CD4-positive, alpha-beta T cell treated with Interleukin-4 for 1 hour (primary cell): ENCODE measurements at places on chromosomes 12 and 14.

DNA sequence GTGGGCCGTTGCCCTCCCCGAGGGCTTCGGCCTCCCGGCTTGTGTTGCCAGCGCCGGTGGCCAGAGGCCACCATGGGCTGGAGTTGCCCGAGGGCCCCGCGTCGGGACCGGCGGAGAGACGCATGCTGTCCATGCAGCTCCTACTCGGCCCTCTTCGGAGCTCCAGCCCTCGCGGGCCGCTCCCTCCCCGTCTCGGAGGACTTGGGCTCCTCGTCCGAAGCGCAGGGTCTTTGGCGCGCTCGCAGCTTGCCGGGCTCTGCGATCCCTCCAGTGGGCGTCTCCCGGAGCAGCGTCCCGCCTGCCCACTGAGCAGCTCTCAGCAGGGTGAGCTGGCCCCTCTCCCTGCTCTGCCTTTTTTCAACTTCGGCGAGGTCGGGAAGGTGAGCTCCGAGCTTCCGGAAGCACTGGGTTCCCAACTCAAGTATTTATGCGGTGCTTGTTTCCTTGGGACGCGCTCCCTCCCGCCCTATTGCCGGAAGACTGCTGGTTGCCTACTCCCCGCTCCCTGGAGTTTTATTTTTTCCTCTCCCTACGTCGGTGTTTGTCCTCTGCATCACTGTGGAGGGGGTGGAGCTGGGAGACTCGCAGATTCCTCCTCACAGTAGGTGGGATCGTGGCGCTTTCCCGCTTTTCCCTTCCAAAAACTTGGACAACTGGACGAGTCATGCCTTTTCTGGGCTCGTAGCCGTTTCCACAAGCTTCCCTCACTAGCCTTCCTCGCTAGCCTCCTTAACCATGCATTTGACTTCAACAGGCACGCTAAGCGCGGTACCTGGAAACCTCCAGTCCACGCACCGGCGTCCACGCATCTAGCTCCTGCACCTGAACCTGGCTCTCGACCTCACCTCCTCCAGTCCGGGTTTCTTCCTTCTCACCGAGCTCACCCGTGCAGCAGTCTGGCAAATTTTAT, at the start of gene AVPR1A:
TSS of gene AVPR1A (minus strand) at position 489 of the 910 bp plus-strand sequence. CDS start at position 124, 365 bp downstream.
- no peak for DNase-seq

- no peak for DNase-seq
Measured at GRCh38 chr12:128920468-128920867, 67.2 kb downstream of the GLT1D1 start.

DNA sequence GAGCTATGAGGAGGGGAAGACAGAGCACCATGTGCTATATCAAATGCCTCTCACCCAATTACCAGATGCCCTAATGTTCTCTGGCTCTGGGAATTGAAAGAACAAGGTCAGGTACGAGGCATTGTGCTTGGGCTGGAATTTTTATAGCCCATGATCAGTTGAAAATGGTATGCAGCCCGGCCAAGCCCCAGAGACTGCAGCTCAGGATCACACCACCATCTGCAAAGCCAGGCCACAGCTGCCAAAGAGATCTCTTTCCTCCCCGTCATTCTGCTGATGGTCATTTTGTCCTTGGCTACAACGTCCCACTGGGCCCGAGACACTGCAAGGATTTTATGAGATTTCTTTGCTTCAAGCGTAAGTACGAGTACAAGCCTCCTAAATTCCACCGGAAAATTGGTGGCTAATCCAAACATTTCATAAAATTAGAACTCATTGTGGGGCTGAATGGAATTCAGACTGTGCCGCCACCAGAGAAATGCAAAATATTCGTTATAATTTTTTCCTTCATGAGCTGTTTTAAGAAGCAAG, 15.1 kb downstream of the NUAK1 start:
- no peak for DNase-seq

DNA sequence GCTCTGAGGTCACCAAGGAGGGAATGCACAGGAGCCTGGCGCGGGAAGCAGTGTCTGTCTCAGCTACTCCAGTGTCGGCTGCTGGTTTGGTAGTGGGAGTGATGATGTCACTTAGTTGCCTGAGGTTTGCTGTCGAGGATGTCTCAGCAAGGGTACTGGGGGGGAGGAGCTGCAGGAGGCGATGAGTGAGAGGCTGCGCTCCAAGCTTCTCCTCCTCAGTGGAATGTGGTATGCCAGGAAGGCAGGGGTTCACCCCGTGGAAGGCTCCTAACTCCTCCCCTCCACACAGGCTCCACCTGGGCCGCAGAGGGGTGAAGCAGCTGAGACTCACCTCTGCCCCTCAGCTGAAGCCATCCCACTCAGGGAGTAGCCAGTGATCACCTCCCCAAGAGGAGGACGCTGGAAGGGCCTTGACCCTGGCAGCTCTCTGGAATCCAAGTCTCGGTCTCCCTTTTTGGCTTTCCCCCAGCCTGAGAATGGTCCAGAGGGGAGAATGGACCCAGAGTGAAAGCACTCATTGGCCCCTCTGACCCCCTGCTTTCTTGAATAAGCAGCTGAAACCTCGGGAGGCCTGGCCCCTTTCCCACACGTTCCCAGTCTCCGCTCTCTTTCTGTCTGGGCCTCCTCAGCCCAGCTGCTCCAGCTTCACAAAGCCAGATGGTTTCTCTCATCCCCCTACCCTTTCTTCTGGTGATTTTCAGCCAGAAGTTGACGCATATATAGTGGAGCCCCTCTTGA, 178.9 kb upstream of the FKBP4 start:
- no peak for DNase-seq

- DNase-seq, result peak; percentile 15
Measured at GRCh38 chr12:131536337-131536736, 174.6 kb upstream of the SFSWAP start.

DNA sequence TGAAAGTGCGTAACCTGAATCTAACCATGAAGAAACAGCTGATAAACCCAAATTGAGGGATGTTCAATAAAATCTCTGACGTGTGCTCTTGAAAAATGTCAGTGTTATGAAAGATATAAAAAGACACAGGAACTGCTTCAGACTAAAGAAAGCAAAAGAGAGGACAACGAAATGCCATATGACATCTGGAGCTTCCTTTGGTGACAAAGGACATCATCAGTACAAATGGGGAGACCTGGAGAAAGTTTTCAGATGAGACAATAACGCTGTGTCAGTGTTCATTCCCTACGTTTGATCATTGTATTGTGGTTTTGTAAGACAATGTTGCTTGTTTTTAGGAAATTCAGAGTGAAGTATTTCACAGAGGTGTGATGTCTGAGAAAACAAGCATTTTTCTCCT, 125.9 kb upstream of the MAP1LC3B2 start:
- DNase-seq, result no peak

DNA sequence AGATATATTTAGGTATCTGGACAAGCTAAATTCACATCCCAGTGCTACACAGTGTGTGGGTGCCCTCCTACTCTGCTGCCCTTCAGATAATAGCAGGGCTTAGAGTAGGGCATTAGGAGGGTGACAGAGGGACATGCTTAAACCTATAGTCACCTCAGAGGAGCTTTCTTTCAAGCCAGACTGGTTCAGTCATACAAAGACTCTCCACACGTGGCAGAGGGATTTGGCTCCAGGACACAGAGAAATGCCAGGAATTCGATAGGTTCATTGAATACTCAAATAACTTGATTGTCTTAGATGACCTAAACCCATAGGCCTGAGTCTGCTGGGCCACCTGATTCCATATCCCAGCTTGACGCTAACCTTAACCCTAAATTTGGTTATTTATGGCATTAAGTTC, 163.5 kb downstream of the TPH2 start:
- no peak for DNase-seq

- DNase-seq, result no peak
Measured at GRCh38 chr12:46669720-46670119, 156.1 kb downstream of the SLC38A4 start.

GRCh38 chr12:106957583-106957982, 1.9 kb downstream of the TMEM263 start:
- DNase-seq, result no peak

DNA sequence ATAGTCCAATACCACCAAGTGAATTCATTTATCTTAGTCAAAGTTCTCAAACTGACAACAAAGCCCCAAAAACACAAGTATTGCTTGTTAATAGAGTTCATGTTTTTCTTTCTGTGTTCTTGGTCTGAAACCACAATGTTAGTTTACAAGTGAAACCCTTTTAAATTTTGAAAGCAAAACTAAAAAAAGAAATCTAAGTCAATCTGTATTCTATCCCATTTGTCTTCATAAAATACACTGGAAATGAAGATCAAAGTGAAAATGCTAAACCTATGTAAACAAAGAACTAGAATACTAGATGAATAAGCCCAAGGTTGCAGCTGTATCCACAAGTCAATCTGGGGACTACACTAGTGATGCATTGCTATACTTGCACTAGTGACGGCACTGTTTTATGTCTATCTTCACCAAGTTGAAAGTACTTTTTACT, 10.4 kb downstream of the MAP4K5 start:
- peak; percentile 53 for DNase-seq

DNA sequence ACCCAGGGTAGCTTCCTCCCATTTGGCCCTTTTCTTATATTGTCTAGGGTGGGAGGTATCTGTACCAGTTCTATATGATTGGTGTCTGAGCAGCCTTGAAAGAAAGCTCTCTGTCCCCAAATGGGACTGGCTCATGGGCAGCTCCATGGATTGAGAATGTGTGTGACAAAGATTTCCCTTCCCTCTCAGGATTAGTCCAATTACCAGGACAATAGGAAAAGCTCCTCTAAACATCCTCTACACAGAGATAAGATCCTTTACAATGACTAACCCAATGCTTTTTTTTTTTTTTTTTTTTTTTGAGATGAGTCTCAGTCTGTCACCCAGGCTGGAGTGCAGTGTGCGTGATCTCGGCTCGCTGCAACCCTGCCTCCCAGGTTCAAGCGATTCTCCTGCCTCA, 112.1 kb downstream of the SLC35F4 start:
- no peak for DNase-seq

DNA sequence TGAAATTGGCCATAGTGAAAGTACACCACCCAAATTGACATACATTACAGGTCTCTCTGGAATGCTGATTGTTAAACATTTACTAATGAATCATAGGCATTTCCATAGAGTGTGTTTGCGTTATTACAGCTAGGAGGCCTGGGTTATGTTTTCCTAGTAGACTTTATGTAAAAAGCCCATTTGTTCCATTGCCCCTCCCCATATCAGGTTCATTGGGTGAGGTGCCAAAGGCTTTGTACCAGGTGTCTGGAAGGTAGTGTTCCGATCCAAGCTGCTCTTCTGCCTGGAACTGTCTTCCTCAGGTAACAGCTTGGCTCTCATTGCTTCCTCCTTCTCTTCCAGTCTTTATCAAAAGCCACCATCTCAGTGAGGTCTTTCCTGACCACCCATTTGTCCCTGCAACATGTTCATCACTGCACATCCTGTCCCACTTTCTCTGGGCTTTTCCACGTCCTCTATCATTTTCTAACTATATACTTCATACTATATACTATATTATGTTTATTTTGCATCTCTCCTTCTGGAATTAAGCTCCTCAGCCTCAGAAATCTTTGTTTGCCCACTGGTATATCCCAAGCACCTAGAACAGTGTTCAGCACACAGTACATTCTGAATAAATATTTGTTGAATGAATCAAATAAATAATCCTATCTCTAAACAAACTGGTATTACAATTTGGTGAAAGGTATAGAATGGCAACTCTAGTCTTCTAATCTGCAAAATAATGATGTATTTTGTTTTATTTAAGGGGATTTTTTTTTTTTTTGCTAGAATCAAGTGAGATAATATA, 252.3 kb downstream of the KTN1 start:
- no peak for DNase-seq

GRCh38 chr12:69620921-69621320, 10.2 kb upstream of the LRRC10 start:
- no peak for DNase-seq

- DNase-seq, result no peak
Measured at GRCh38 chr14:33570694-33571310, 380.1 kb downstream of the EGLN3 start.

DNA sequence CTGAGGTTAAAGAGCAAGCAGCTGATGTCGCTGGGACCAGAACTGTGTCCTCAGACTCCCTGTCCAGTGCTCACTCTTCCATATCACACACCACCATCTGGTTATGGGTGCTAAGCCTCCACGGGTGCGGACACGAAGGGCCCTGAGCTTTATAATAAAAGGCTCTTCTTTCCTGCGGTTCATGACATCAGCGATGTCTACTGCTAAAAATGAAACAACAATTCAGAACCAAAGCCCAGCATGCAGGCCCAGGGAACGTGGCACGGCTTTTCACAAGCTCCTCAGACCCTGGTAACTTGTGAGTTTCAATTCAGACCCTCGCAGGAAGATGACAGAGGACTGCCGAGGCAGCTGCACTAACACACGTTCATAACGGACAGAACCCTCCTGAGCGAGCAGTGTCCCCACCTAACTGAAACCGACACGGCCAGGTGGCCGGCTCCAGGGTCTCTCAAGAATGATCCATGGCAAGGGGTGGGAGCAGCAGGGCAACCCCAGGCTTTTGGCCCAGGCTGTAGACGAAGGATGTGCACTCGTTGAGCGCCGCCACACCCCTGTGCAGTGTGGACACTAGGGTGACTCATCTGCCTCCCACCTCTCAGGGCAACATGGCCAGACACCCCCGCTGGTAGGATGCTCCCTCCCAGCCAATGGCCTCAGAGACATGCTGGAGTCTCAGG, 180.3 kb downstream of the CALM1 start:
- no peak for DNase-seq

- DNase-seq, result peak; percentile 22
Measured at GRCh38 chr14:106277503-106277902, 751.1 kb downstream of the TMEM121 start.

- no peak for DNase-seq
Measured at GRCh38 chr14:22533057-22533704, 55.8 kb downstream of the DAD1 start.

DNA sequence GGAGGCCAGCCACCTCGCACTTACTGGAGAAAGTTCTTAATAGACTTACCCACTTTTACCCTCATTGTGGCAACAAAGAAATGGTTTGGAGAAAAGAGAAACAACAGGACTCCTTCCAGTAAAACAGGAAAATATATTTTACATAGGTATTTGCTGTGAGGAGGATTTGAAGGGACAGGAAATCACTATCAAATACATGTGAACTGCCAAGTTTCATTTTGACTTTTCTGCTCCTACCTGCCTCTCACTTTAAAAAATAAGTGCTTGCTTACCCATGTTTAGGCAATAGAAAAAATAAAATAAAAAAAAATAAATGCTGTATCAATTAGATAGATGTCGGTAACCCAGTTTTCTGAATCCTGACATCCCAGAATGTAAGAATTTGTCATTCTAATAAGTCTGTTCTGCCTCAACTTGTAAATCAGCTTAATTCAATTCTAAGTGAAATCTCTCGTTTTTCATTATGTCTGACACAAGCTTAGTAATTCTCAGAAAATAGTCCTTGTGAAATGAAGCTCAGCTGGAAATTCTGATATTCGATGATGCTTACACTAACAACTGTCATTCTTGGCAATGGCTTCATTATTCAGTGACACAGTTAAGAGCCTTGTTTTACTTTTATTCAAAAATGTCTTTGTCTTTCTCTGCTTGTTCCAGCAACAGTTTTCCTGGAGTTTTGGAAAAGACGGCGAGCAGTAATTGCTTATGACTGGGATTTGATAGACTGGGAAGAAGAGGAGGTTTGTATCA, 131.3 kb downstream of the SLC5A8 start:
- no peak for DNase-seq

GRCh38 chr12:69821032-69821455, 4.0 kb upstream of the MYRFL start:
- no peak for DNase-seq

- no peak for DNase-seq
Measured at GRCh38 chr12:116128779-116129178, 148.7 kb downstream of the MED13L start.

- DNase-seq, result no peak
Measured at GRCh38 chr14:46988312-46988711, 336.7 kb upstream of the RPL10L start.
